ENCODE measurements at places on chromosomes 7 and 10. TPM values are rescaled to one million over a fixed set of nuclear protein-coding genes. Genes with fewer than 3 reads are reported as not detected.

GPR15LG gene
- total RNA-seq: not detected

GRM3 gene
- total RNA-seq: not detected

RBP3 gene
- not detected for total RNA-seq

PTF1A gene
- not detected for total RNA-seq

OPALIN gene
- total RNA-seq: not detected

POLR2J2 gene
- total RNA-seq: 32.3 TPM

MMP21 gene
- 0.18 TPM for total RNA-seq

Data from naive thymus-derived CD8-positive, alpha-beta T cell (primary cell).